Stimulated activated CD8-positive, alpha-beta memory T cell treated with anti-CD3 and anti-CD28 coated beads, Interleukin-15, amount 100 ng/mL, for 48 hours (primary cell): ENCODE measurements at places on chromosomes 6 and 20.

DNA sequence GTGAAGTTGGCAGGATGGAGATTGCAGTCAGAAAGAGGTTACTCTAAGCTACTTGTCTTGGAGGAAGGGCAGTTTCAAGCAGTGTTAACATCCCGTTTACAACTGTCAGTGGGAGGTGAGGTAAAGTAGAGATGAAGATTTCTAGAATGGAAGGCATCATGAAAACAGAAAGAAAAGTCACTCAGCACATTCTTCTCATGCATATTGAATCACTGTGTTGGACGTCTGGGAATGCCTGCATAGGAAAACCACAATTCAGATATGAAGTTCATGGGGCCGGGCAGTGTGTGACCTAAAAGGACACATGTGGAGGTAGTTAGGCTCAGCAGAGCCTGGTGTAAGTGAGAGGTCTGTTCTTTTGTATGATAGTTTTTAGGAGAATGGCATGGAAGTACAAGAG, 73.5 kb upstream of the LAMP5 start:
- no peak for DNase-seq

- DNase-seq, result no peak
Measured at GRCh38 chr6:84638286-84638685, 126.1 kb downstream of the TBX18 start.

DNA sequence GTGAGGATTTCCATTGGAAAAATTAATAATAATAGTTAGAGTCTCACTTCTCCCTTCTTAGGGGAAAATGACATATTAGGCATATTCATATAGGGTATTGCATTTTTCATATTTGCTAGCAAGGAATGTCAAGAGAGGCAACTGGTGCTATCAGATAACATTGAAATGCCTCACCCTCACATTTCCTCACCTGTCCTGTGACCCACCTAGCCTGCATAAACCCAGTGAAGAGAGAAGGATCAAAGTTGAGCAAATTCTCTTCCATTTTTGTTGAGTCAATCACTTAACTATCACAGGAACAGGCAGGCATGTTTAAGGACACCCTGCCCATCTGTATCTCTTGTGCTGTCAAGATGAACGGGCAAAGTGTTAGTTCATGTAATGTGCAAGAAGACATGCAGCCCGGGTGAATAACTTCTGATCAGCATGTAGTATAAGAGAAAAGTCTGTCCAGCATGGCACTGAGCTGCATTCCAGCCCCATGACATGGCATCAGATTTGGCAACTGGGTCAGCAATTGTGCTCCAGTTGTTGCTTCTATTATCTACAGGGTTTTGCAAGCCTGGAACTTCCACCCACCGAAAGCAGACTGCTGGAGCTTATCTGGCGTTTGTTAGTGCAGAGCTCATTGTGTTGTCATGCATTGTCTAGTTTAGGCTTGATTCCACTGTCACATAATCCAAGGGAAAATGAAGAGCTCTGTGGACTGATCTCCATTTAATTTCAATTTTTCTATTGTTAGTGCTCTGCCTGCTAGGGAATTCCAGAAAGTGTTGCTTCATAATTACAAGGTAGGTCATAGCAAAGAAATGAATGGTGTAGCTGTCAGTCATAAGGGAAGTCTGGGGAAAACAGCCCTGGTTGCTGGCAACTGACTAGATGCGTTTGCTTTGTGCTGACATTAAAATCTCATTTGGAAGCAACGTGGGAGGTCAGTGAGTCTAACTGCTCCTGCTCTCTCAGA, 138.4 kb upstream of the TNFAIP3 start:
- no peak for DNase-seq

DNA sequence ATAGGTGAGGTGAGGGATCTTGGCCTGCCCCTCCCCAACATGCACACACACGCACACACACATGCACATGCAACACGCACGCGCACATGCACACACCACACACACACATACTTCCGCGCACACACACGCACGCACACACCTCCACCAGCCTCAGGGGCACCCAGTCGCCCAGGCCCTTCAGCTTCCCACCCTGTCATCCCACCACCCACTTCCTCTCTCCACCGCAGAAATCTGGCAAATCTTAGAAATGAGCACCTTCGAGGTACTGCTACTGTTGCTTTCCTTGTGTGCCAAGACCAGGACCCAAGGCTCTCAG, 1.2 kb downstream of the SPDEF start:
- DNase-seq, result no peak
